Stimulated activated CD4-positive, alpha-beta T cell treated with anti-CD3 and anti-CD28 coated beads, Interleukin-1b, Interleukin-23, amount 100 ng/mL, for 24 hours (primary cell): ENCODE measurements at places on chromosomes 6 and 20.

- no peak for DNase-seq
These were observed 160.8 kb upstream of the QKI start for GRCh38 chr6:163253556-163254213.

GRCh38 chr6:70171236-70171635 is 131.6 kb downstream of the COL9A1 start:
- no peak for DNase-seq

DNA sequence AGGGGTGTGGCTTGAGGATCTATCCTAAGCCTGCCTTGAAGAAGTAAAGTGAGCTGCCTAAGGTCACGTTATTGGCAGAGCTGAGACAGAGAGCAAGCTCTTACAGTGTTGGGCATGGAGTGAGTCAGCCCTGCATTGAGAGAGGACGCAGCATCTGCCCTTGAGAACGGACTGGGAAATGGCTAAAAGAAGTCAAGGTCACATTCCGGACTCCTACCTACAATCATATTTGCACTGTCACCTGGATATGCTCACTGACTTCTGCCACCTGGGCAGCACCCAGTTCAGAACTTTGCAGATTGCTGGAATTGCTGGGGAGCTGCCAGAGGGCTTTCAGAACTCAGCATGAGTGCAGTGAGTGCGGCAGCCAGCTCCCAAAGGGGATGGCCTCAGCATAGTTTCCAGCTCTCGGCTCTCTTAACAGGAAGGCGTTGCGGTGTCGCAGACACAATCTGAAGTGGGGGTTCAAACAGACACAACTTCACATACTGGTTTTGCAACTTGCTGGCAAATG is 199.3 kb upstream of the SGK1 start:
- DNase-seq = no peak

DNA sequence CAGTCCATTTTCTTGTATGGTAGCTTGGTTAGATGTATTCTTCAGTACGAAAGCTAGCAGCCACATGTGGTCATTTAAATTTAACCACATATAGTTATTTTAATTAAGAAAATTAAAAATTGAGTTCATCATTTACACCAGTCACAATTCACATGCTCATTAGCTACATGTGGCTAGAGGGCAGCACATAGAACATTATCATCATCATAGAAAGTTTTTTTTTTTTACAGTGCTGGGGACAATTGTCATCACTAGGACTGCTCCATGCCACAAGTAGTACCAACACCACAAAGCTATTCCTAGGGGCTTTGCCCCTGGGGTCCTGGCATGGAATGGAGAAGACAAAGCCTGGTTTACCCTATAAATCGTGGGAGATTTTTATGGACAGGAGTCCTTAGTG is 30.5 kb downstream of the PLCB4 start:
- DNase-seq = no peak

DNA sequence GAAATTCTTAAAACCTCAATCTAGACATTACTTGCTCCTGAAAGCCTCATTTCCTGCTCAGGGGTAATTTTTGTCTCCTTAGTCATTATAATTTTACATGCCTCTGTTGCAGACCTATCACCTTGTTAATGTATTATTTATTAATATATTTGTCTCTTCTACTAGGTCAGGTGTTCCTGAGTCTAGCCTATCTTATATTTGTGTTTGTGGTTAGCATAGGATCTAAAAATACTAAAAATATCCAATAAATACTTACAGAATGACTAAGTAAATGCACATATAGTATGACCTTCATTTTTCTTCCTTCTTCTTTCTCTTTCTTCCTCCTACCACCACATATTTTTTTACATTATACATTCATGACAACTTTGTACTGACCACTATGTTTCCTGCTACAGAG is 268.9 kb upstream of the HS3ST5 start:
- no peak for DNase-seq
